Nucleus accumbens (tissue), 56 donors: ENCODE measurements at places on chromosomes 7 and 10.

GRCh38 chr7:142785841-142786250 lies 15.1 kb downstream of the PRSS2 start:
- no peak for DNase-seq

DNA sequence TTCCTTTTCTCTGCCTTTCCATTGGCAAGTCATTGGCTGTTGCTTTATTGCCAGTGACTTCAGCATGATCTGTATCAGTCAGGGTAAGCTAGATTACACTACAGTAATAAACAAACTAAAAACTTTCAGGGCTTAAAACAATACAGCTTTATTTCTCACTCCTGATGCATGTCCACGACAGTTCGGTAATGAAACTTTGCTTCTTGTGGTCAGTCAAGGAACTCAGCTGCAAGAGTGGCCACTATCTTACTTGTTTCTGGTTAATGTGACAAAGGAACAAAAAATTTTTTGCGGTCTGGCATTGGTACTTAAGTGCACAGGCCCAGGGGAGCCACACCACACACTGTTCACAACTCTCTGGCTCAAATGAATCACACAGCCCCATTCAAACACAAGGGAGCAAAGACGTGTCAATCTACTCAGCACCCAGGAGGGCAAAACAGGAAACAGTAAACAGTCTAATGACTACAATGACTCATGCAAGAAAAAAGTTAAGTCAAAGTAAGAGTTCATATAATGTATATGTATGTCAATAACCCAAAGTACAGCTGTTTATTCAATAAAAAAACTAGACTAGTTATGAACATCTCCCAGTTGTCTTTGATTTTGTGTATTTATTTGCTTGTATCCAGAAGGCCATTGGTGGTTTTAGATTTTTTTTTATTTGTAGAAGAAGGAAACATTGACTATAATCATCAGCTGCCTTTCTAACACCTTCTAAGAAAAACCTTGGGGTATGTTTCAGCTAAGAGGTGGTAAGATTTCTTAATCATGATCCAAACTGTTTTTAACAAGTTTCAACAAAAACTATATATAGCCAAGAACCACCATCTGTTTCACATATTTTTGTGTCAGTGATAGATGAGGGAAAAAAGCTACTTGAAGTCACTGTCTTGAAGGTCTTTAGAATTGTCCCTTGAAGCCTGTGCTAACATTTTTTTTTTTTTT lies 134.4 kb upstream of the FAM3C start:
- no peak for DNase-seq

- no peak for DNase-seq
These were observed 22.7 kb downstream of the CYP2C19 start for GRCh38 chr10:94785211-94785610.

DNA sequence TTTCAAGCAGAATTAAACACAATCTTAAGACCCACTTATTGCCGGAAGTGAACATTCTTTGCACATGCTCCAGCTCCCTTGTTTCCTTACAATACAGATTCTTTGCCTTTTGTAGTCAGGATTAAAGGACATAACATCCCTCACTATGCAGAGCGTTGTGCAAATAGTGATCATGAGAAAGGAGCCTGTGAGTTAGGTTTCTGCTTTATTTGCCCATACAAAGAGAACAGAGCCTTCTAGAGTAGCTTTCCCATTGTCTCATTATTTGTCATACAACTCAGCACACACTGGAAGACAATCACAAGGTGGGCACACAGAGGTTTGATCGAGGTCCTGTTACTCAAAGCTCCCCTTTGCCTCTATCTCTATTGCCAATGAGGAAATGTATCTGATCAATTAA lies 48.2 kb upstream of the WDR11 start:
- no peak for DNase-seq

GRCh38 chr10:103877861-103878260 lies 22.5 kb upstream of the SH3PXD2A start:
- no peak for DNase-seq

GRCh38 chr7:146397141-146397540 lies 280.5 kb downstream of the CNTNAP2 start:
- DNase-seq: no peak

- no peak for DNase-seq
These were observed 136.7 kb upstream of the ZNF746 start for GRCh38 chr7:149633976-149634945.

DNA sequence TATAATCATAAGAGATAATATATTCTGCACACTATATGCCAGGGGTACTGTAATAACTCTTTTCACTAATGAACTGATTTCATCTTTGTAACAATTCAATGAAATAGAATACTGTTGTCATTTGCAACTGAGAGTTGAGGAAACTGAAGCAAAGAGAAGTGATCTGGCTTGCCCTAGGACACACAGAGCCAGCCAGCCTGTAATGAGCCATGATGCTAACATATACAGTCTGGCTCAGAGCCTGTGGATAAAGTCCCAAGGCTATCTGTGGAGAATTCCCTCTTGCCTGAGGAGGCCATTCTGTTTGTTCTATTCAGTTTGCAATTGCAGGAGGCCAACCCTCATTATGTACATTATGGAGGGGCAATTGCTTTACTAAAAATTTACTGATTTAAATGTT lies 241.3 kb downstream of the CXCL12 start:
- no peak for DNase-seq

GRCh38 chr10:31528831-31529230 lies 209.8 kb downstream of the ZEB1 start:
- DNase-seq: no peak

GRCh38 chr10:69516316-69516715 lies 56.9 kb downstream of the NEUROG3 start:
- DNase-seq: no peak

DNA sequence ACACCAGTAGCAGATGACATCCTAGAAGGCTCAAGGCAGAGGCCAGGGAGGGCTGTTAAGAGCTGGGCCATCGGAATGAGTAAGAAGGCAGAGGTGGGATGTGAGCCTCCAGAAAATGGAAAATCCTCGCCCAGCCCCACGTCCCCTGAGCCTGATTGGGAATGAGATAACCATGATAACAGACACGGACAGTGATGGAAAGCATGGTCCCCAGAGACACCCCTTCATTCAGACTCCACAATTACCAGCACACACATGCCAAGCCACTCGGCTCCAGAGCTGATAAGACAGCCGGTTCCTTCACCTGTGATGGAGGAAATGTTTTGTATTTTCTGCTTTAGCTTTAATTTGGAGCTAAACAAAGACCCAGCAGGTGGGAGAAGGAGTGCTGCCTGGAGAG lies 106.0 kb downstream of the GRID1 start:
- no peak for DNase-seq

DNA sequence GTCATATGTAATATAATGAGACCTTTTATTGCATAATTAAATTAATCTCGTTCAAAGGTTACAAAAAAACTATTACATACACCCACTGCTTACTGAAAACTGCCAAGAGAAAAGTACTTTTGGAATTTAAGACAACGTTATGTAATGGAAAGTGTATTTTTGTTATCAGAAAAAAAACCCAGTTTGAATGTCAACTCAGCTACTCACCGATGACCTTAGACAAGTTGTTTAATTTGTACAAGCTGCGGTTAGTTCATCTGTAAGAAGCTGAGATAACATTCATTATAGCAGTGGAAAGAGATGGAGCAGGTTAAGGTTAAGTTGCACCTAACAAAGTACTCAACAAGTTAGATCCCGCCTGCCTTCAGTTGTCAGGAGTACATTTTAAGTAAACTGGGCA lies 1.1 kb downstream of the PSMA2 start:
- DNase-seq: no peak

- DNase-seq: peak; percentile 48
These were observed 151.6 kb downstream of the KIAA1217 start for GRCh38 chr10:24360282-24361127.
